GM03348 (cell line): ENCODE measurements at places on chromosomes 12 and 14.

DNA sequence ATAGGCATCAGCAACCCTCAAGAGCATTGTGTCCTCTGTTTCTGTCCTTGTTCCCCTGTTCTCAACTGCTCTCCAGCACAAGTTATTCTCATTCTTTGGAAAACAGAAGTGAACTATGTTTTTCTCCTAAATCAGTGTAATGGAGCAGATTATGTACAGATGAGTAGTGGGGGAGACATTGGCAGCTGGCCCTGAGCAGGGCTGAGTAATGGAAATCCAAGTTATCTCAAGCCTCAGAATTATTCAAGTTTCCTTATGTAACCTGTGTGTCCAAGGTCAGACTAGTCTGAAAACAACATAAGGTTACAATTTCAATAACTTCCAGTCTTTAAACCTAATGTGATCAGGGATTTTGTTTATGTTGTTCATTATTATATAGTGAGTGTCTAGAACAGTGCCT is 116.1 kb upstream of the FUT8 start:
- DNase-seq = no peak

GRCh38 chr12:49054096-49054495 is 6.5 kb downstream of the KMT2D start:
- no peak for DNase-seq

- DNase-seq = no peak
Measured at GRCh38 chr12:122104844-122105243, 26.3 kb downstream of the MLXIP start.

DNA sequence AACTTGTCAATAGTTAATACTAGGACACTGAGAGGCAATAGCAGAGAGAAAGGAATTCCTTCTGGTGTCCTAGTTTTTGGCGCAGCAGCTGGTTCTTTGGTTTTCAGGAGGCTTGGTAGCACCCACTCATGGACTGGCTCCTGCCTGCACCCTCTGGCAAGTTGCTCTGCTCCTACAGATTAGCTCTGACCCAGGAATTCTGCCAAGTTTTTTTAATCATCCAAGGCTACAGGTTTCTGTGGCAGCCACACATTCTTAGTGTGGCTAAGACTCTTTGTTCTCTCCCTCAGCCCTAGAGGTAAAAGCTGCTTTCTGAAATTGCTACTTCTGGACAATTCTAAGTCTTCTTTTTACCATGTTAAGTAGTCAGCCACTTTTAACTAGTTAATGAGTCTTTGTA is 72.0 kb upstream of the FKBP4 start:
- no peak for DNase-seq

- DNase-seq = no peak
Measured at GRCh38 chr12:127416796-127417195, 850.2 kb upstream of the TMEM132C start.

DNA sequence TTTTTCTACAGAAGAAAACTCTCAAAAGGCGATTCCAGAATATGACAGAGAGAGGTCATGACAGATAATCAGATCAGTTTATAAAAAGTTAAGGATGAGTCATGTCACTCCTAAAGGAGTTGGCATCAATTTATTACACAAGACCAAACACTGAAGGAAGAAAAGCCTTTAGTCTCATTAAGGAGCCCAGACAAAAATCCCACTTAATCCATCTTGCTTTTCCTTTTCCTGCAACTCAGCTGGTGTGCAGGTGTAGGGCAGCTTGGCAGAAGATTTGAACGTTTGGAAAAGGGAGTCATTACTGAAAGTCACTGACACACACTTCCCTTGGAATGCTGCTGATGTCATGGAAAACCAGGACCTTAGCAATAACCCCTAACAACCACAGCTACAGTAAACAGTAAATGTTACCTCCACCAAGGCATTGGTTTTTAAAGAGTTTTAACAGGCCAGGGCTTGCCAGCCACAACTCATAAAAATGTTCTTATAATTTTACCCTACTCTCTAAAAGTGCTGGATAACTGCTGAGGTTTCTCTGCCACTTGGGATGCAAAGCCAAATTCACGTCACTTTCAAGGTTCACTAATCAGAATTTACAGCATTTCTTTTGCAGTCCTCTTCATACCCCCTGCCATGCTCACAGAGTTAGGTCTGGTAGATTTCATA is 320.6 kb downstream of the RAD51B start:
- peak; percentile 62 for DNase-seq

GRCh38 chr14:75705014-75705413 is 44.0 kb downstream of the TTLL5 start:
- no peak for DNase-seq

DNA sequence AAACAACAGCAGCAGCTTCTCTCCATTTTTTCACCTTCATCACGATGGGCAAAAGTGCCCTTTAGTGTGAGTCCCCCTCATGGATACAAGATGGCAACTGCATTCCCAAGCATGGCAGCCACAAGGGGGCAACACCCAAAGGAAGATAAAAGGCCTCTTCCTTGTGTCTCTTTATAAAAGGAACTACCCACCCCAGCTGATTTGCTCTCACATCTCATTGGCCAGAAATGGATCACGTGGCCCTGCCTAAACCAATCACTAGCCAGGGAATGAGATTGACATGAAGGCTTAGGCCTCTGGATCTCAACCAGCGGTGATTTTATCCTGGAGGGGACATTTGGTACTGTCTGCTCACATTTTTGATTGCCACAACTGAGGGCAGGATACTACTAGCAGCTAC is 21.9 kb upstream of the IFT81 start:
- peak; percentile 43 for DNase-seq

DNA sequence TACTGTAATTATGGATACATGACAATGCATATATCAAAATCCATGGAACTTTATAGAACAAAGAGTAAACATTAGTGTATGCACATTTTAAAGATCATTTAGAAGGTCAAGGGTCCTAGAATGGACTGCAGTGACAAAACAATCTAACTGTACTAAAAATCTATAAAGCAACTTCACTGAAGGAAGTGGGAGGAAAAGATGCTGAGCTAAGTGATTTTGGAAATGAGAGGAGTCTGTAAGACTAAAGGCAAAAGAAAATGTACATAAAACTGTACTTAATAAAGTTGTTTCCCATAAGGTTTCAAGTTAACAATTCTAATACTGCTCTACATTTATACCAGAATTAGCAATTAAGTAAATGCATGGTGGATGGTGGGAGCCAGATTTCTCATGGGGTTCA is 46.9 kb upstream of the HIF1A start:
- DNase-seq = no peak

GRCh38 chr12:124869059-124869665 is 5.5 kb upstream of the SCARB1 start:
- DNase-seq = no peak

- DNase-seq = no peak
Measured at GRCh38 chr12:108442067-108442466, 73.0 kb upstream of the FICD start.

DNA sequence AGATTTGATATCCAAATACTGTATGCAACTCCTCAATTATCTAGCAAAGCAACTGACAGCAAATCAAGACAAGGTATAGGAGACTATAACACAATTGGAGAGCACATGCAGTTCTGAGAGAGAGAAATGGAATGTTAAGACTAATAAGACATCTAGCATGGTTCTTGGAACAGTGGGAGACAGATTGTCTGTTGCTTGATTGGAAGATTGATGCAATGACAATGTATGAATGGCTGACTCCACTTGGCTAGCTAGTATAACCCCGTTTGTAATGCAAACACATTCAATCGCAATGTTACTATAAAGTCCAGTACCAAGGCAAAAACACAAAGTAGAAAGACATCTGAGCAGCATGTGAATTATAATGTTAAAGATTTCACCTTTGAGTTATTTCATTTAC is 179.3 kb downstream of the RPL10L start:
- DNase-seq = no peak

DNA sequence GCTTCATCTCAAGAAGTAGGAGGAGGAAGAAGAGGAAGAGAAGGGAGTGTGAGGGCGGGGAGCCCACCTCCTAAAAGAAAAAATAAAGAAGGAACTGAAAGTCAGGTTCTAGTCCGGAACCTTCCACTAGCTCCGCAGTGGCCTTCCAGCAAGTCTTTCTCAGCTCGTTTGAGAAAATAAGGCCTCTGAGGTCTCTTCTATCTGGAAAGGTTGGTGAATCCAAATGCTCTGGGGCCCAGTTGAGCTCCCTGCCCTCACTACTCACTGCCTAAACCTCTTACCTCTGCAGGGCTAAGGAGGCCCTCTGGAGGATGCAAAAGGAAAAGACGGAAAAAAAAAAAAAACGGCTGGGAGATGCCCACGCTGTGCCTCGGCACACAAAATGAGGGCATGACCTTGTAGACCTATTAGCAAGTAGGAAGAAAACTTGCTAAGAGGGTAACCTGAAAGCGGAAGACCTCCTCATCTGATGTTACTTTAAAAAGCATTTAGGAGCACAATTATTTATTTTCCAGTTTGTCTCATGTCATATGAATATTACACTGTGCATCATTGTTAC is 35.9 kb downstream of the FBLN5 start:
- peak; percentile 26 for DNase-seq
